ENCODE measurements at places on chromosomes 2 and 18.

DNA sequence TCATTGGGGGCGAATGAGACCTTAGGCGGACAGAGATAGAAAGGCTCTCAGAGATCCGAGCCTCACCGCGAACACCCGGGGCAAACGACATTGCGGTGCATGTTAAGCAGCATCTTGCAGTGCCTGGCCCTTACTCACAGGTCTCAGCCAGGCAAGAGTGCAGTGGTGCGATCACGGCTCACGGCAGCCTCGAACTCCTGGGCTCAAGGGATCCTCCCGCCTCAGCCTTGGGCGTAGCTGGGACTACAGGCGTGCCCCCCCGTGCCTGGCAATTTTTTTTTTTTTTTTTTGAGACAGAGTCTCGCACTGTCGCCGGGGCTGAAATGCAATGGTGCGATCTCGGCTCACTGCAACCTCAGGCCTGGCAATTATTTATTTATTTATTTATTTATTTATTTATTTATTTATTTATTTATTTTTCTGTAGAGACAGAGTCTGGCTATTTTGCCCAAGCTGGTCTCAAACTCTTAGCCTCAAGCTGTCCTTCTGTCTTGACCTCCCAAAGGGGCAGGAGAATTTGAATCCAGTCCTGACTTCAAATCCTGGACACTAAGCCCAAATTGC lies 1.3 kb downstream of the LAMA3 start:
- DNase-seq: no peak

DNA sequence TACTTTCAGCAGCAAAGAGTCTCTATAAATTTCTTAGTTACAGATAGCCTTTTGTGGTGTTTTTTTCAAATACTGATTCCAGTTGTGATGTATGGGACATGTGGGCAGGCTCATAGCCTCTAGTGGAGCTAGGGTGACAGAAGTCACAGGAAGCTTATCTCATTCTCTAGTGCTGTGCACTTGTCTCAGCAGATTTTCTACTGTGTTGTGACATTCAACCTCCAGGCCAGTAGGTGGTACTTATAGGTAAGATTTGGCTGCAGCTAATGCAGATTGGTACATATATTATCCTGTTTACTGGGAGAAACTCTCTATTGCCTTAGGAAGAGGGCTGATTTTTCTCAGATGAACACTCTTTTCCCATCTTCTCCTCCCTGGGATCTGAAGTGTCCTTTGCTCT lies 176.2 kb downstream of the CALCRL start:
- no peak for DNase-seq

DNA sequence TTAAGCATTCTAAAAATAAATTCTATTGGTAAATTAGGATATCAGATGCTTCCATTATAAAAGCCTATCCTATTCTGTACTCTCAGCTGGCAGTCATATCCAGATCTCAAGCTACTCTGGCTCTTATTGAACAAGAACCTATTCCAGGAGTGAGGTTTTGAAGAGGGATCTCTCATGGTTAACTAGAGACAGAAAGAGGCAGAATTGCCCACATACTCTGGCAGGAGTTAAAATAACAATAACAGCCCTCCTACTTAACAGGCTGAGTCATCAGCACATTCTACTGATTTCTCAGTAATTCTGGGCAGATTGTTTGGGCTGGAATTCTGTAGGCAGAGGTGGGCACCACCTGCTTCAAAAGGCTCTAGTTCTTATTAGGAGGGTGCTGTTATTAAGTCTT lies 142.0 kb upstream of the UNC80 start:
- no peak for DNase-seq

DNA sequence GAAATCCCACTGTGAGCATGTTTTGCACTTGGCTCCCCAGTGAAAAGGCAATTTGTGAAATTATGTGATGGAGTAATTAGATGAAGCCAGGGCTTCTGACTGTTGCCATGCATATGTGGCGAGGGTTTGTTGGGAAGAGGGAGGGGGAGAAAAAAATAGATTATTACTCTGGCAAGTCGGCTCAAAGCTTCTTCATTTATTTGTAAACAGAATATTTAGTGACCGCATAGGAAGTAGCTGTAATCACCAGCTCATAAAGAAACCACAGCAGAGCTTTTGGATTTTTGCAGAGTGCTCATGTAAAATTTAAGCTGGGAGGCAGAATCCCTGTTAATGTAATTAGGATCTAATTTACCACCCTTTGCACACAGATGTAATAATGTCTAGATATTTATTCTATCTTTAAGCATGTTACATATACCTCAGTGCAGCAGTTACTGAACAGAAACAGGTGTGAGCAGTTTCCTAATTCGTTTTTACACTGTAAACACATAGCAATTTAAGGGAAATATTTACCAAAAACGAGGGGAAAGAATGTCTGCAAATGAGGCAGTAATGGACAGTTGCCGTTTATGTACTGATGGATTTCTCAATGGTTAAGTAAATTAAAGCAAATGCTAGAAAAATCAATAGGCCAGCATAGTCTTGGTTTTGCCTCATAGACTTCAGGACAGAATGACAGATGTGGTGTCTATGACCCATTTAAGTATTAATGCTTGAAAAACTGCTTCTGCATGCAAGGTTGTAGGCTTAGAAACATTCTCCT lies 87.9 kb downstream of the MEIS1 start:
- DNase-seq: peak; percentile 65

- DNase-seq: no peak
Measured at GRCh38 chr18:21456428-21457178, 143.9 kb downstream of the ESCO1 start.

DNA sequence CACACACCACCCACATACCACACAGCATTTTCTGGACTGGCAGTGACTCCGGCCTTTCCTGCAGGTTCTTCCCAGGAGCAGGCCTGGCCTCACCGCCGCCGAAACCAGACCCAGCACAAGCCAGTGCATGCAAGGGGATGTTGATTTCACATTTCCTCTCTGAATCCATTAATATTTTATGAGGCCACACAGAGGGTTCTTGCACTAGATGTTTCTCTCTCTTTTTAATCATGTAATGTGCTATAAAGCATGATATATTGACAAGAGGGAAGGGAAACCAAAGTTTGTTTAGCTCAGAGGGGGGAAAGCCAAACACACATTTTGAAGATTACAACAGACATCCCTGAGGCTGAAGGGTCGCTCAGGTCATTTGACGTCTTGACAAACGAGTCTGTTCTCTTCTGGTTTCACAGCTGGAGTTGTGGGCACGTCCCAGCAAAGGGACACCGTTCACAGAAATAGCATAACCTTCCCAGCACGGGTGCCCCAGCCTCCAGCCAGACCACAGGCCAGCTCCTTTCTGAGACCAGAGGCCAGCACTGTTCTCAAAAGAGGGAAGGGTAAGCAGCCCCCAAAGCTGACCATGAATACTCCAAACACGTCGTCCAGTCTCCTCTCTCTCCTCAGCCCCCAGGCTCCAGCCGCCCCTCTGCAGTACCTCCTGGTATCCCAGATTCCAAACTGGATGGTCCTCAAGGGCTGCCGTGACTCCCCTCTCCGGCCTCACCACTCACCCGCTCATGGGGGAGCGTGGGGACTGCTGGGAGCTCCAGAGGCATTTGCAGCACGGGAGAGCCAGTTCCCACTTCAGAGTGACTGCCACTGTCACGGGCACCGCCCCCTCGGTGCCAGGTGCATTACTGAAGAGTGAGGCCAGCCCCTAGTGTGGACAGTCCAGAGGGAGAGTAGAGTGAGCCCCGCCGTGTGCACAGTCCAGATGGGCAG lies 340.3 kb upstream of the SALL3 start:
- DNase-seq: no peak

GRCh38 chr2:138369856-138370255 lies 131.7 kb upstream of the SPOPL start:
- DNase-seq: no peak
